ENCODE measurements at places on chromosomes 11 and 22.

GRCh38 chr11:114745150-114745671 lies 66.9 kb downstream of the NXPE2 start:
- no peak for DNase-seq

GRCh38 chr11:9922806-9923205 lies 258.9 kb downstream of the SWAP70 start:
- DNase-seq = no peak

DNA sequence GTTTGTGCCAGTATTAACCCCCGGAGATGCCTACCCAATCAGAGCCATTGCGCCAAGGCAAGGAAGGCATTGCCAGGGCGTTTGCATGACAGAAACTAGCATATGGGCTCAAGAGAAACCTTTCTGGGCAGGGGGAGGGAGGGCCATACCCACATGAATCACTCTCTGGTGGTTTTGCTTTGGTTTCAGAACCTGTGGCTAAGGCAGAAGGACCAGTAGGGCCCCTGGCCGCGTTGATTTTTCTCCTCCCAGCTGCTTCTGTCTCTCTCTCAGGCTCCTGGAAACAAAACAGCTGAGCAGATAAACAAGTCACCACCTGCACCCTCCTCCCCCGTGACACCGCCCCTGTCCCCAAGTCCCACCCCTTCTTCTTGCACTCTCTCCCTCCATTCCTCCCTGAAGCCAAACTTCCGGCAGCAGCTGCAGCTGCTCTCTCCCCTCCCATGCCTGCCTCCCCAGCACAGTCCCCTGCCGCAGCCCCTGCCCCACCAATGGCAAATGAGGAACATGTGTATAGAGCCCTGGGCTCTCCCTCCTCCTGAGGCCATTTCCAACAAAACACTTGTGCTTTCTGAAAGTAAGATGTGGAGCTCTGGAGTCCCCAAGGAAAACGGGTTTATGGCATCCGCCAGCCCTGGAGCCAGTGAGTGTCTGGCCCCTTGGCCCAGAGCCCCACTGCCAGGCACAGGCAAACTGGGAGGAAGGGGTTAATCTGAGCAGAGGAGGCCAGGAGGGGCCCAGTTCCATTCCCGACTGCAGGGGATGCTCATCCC lies 39.0 kb upstream of the ADA2 start:
- DNase-seq = no peak

DNA sequence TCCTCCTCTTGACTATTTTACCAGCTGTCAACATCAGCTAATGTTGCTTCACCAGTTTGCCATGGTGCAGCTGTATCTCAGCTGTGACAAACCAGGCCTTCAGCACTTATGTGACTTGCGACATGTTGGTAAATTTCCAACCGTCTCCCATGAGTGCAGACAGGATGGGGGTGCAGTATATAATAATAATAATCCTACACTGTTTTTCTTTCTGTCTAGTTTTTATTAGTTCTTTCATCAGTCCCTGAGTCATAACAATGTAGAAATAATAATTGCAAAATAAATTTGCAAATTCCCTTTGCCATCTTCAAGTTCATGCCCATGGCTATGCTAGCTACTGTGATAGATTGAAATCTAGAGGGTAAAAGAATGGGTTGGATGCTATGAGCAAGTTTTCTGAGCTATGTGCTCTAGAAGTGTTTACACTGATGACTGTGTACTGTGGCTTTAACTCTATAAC lies 4.9 kb downstream of the MMP13 start:
- peak; percentile 70 for DNase-seq

DNA sequence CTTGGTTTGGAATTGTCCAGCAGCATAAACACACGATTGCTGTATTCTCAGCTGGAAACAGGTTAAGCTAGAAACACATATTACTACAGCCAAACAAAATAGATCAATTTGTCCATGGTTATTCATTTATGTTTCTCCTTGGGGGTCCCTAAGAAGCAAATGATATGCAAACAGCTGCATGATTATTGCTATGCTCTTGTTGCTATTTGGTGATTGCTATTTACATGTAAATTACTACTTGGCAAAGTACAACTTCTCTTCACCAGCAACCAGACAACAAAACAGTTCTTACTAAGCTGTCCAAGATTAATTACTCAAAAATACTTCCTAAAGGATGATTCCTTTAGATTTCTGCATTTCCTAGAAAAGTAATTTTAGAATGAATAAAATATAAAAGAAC lies 567.9 kb upstream of the ARHGAP42 start:
- DNase-seq = no peak

DNA sequence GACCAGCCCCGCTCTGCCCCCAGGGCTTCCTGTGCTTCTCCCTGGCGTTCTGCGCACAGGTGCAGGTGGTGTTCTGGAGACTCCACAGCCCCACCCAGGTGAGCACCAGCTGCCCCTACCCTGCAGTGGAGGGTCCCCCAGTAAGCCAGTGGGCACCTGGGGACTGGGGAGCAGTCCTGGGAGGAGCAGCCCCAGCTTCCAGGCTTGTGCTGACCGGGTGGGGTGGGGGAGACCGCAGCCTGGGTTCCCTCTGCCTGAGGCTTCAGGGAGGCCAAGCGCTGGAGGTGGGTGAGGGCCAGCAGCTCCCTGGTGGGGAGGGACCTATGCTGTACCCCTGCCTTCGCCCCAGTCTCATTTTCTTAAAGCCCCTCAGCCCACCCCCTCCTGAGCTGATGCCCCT lies 6.9 kb downstream of the TSPAN32 start:
- no peak for DNase-seq

- no peak for DNase-seq
These were observed 30.6 kb downstream of the SCGB1A1 start for GRCh38 chr11:62449451-62449851.

GRCh38 chr11:75275581-75275980 lies 35.0 kb downstream of the TPBGL start:
- no peak for DNase-seq

DNA sequence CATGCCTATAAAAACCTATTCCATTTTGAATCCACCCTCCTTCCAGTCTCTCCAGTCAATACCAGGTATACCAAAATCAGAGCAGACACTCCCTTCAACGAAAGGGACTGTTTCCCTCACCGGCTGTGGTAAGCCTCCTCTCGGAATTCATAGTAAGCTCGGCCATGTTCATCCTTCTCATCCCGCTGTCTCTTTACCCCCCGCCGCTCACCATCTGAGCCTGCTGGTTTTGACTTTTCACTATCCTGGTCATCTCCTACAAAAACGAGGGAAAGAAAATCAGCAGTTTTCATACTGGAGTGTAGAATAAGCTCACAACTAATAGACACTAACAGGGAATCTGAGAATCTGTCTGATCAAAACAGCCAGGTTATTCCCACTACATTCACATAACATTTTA lies 3.1 kb downstream of the HNRNPUL2 start:
- no peak for DNase-seq

GRCh38 chr22:27206374-27207133 lies 549.2 kb downstream of the MIAT start:
- DNase-seq = no peak

DNA sequence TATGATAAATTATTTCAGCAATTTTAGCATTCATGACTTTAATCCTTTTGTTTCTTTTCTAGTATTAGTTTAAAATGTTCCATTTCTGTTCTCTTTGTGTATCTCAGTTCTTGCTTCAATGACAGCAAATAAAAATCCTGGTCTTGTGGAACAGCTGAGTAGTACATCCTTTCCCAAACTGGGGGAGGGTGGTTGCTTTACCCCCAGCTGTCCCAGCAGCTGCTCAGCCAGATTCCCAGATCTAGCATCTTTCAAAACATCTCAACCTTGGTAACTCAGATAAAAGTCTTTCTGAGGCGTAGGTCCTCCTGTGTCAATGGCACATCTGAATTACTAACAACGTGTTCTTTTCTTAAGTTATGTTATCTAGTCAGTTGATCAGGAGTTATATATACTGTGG lies 72.2 kb upstream of the GRK2 start:
- no peak for DNase-seq

GRCh38 chr22:38085501-38085900 lies 1.5 kb upstream of the SLC16A8 start:
- no peak for DNase-seq

DNA sequence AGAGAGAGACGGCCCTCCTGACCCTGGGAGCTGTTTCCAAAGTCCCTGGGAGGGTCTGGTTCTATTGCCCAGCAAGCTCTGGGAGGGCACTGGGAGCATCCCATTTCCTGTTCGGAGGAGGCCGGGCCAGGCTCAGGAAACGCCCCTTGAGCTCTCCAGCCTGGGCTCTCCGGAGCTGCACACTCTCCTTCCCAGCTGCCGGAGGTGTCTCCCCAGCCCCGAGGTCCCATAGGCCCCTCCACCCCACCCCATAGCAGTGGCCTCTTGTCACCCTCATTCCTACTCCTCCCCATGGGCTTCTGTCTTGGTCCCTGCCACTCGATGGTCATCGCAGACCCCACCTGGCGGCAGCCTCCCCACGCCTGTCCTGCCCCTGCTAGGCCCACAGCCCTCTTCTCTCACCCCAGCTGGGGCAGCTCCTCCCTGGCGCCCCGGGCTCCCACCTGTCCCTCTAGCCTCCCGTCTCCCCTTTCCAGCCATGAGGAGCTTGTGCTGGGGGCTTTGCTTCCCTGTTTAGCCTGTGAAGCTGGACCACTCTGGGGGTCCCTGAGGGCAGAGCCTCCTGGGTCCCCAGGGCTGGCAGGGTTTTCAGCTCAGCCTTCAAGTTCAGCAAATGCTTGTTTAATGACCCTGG lies 2.8 kb downstream of the TSPAN32 start:
- no peak for DNase-seq

DNA sequence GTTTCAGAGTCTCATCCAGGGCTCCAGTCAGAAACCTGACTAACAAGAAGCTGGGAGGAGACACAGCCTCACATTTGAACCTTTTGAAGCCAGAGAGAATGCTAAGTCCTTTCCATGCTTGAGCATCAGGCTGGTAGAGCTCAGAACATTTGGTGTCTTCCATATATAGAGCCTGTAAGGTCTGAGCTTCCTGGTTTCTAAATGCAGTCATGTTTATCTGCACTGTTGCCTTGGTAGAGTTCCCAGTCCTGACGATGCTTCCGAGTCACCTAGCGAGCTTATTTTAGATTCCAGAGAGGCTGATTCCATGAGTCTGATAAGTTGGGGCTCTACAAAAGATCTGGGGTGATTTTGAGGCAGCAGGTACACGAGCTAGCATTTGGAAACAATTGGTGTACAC lies 68.4 kb upstream of the SORL1 start:
- no peak for DNase-seq

- DNase-seq = no peak
These were observed 212.3 kb downstream of the DDX10 start for GRCh38 chr11:108877178-108877577.

DNA sequence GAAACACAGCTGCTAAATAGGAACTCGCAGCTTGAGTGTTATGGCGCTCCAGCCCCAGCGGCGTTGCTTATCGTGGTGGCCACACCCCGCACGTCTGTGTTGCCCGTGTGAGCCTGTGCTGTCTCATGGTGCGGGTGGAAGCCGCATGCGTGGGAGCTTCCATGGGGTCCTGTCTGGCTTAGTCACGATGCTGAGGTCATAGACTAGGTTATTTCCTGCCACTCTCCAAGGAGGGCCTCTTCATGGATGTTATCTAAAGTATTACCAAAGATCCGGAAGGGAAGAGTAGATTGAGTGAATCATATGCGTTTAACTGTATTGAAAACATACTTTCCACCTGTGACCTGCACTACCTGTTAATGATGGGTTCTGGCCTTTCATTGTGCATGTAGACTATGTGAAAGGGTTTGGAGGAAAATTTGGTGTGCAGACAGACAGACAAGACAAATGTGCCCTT lies 21.7 kb downstream of the CTTN start:
- no peak for DNase-seq

DNA sequence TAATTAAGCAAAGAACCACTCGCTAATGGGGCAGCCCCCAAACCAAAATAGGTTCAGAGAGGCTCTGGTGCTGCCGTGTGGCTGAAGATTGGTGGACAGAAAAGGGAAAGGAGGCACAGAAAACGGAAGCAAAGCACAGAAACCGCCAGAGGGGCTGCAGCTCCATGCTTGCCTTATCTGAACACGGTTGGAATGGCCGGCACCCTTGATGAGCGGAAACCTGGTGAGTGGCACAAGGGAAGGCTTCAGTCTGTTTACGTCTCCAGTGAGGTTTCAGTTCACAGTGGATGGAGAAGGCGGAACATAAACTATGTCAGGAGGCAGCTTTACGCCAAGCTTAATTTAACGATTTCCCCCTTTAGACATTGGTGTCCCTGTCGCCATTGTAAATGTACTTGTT lies 5.2 kb upstream of the PRR33 start:
- no peak for DNase-seq

GRCh38 chr11:3833449-3833848 lies 7.3 kb downstream of the RHOG start:
- no peak for DNase-seq

GRCh38 chr22:23591201-23591791 lies 11.2 kb upstream of the IGLL1 start:
- no peak for DNase-seq

- DNase-seq = no peak
These were observed 278 bp downstream of the ROM1 start for GRCh38 chr11:62613291-62613778.

DNA sequence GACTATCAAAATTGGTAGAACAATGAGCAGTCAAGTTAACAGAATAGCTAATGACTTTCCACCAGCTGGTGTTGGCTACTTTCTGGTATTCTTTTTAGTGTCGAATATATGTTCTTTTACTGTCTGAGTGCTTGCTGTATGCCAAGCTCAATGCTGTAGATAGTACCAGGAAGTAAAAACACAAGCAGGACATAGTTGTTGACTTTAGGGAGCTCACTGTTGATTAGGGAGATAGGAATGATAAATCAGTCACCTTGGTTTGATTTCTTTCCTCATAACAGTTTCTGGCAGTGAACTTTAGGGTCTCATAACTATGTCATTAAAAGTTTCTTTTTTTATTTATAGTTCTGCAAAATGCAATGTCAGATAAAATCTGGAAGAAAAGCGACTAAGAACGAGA lies 9.0 kb downstream of the HMGXB4 start:
- DNase-seq = no peak

GRCh38 chr11:126197277-126197939 lies 14.0 kb downstream of the RPUSD4 start:
- no peak for DNase-seq

DNA sequence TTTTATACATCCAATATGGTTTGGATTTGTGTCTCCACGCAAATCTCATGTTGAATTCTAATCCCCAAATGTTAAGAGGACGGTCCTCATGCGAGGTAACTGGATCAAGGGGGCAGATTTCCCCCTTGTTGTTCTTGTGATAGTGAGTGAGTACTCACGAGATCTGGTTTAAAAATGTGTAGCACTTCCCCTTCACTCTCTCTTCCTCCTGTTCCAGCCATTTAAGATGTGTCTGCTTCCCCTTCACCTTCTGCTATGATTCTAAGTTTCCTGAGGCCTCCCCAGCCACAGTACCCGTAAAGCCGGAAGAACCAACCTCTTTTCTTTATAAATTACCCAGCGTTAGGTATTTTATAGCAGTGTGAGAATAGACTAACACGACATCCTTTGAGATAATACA lies 98.6 kb downstream of the TTC28 start:
- no peak for DNase-seq
